CD4-positive, CD25-positive, alpha-beta regulatory T cell (primary cell): ENCODE measurements at places on chromosomes 1 and 21. TPM values are rescaled to one million over a fixed set of nuclear protein-coding genes. Genes with fewer than 3 reads are reported as not detected.

The KLF17 gene
- not detected for polyA plus RNA-seq

The B3GALT5 gene
- not detected for polyA plus RNA-seq

The CRYZL1 gene
- polyA plus RNA-seq: 27.2 TPM

The KIF17 gene
- not detected for polyA plus RNA-seq

The FCGR1A gene
- polyA plus RNA-seq: not detected

The RYR2 gene
- polyA plus RNA-seq: not detected

The CRYBG2 gene
- polyA plus RNA-seq: not detected

The NIT1 gene
- polyA plus RNA-seq: 21.1 TPM

GRCh38 chr1:201647722-201648065, 108.8 kb downstream of the NAV1 start:
- no peaks in the 10 kb centered on the region for H3K36me3 ChIP-seq
- DNase-seq: no peak
- H3K27ac ChIP-seq: no peak overlapping the region
- no peaks in the 10 kb centered on the region for H3K27me3 ChIP-seq
- H3K4me3 ChIP-seq: no peak overlapping the region

DNA sequence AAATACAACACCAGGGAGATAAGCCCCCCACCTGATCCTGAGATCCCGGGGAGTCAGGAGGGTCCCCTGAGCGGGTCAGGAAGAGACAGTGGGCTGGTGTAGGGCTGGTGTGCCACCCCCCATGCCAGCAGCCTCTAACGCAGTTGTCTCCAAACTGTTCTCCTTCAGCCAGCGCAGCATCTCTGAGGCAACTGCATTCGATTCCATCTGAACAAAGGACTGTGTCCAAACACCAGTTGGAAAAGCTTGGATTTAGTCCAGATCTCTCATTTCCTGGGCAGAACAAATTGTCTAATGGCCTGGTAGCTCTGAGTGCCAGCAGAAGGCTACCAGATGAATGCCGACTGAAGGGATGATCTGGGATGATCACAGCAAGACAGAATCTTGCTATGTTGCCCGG, 44.1 kb upstream of the EIF4G3 start:
- no peak overlapping the region for H3K4me3 ChIP-seq
- no peaks in the 10 kb centered on the region for H3K27me3 ChIP-seq
- no peaks in the 10 kb centered on the region for H3K4me1 ChIP-seq
- H3K27ac ChIP-seq: no peak overlapping the region
- no peak for DNase-seq
- H3K36me3 ChIP-seq: peaks cover 55% of the 10 kb centered on the region

GRCh38 chr1:20484519-20485462, 1.2 kb downstream of the CAMK2N1 start:
- DNase-seq: no peak
- H3K27me3 ChIP-seq: peaks cover 25% of the 10 kb centered on the region
- H3K36me3 ChIP-seq: no peaks in the 10 kb centered on the region
- no peak overlapping the region for H3K4me3 ChIP-seq
- no peak overlapping the region for H3K27ac ChIP-seq

- H3K4me1 ChIP-seq: no peaks in the 10 kb centered on the region
- no peak overlapping the region for H3K27ac ChIP-seq
- H3K27me3 ChIP-seq: no peaks in the 10 kb centered on the region
- H3K4me3 ChIP-seq: no peak overlapping the region
These were observed 7.4 kb upstream of the EDEM3 start for GRCh38 chr1:184761969-184762485.

DNA sequence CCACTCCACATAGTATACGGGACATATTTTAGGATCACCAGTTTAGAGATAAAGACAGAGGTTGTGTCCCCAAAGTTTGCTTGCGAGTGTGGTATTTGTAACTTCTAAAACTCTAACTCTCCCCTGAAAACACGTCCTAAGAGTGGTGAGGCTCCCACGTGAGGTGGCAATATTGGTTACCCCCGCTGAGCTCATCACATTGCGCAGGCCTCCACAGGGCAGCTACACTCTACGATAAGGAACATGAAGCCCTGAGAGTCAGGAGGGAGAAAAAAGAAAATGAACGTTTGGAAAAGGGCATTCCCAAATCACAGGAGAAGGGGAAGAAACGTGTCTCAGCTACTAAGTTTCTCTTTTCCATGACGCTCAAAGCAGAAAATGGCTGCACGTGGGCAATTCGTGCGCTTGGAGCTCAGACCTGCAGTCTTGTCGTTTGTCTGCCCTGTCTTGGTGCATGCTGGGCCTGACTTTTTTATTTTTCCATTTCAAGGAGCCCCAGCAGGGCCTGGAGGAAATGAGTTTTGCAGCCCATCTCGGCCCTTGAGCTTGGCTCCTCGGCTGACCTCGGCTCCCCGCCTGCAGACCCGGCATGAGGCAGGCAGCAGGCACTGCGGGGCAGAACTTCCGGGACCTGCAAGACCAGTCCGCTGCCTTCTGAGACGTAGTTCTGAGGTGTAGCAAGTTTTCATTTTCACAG, 25.7 kb downstream of the ERG start:
- H3K27me3 ChIP-seq: peaks cover 16% of the 10 kb centered on the region
- H3K4me1 ChIP-seq: no peaks in the 10 kb centered on the region
- no peak overlapping the region for H3K27ac ChIP-seq

- H3K4me1 ChIP-seq: peaks cover 3% of the 10 kb centered on the region
- no peak for DNase-seq
- H3K27me3 ChIP-seq: peaks cover 13% of the 10 kb centered on the region
- H3K36me3 ChIP-seq: no peaks in the 10 kb centered on the region
These were observed 104.2 kb downstream of the FASLG start for GRCh38 chr1:172763057-172763456.

GRCh38 chr1:220680085-220680687, 10.0 kb upstream of the C1orf115 start:
- H3K27ac ChIP-seq: no peak overlapping the region
- H3K4me3 ChIP-seq: no peak overlapping the region
- no peaks in the 10 kb centered on the region for H3K27me3 ChIP-seq
- H3K36me3 ChIP-seq: no peaks in the 10 kb centered on the region
- peak; percentile 18 for DNase-seq

DNA sequence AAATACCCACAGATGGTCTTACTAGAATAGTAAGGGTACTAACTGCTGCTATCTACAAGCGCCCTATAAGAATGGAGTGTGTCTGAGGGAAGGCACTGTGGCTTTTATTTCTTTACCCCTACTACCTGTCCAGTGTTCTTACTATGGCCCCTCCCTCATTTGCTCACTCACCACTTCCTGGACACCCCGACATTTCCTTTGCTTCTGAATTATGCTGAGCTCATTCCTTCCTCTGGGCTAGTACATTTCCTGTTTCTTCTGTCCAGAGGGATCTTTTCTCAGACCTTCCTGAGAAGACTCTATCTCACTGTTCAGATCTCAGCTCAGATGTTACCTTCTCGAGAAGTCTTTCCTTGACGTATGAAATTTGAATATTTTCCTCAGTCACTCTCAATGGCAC, 192.1 kb upstream of the DAB1 start:
- H3K27ac ChIP-seq: no peak overlapping the region

GRCh38 chr1:161032409-161032808, 6.4 kb downstream of the TSTD1 start:
- no peaks in the 10 kb centered on the region for H3K27me3 ChIP-seq
- no peak overlapping the region for H3K4me3 ChIP-seq
- DNase-seq: no peak
- H3K4me1 ChIP-seq: peaks cover 4% of the 10 kb centered on the region
- H3K27ac ChIP-seq: no peak overlapping the region

GRCh38 chr1:12666141-12666735, 22.4 kb downstream of the AADACL4 start:
- H3K27me3 ChIP-seq: no peaks in the 10 kb centered on the region
- no peaks in the 10 kb centered on the region for H3K4me1 ChIP-seq
- H3K4me3 ChIP-seq: no peak overlapping the region
- no peaks in the 10 kb centered on the region for H3K36me3 ChIP-seq
- no peak overlapping the region for H3K27ac ChIP-seq

- H3K4me1 ChIP-seq: no peaks in the 10 kb centered on the region
- DNase-seq: peak; percentile 60
- no peaks in the 10 kb centered on the region for H3K36me3 ChIP-seq
- H3K4me3 ChIP-seq: no peak overlapping the region
- H3K27me3 ChIP-seq: peaks cover 2% of the 10 kb centered on the region
These were observed 24.7 kb downstream of the CDK18 start for GRCh38 chr1:205528887-205529825.

GRCh38 chr1:211501711-211502400, 9.9 kb upstream of the RD3 start:
- no peaks in the 10 kb centered on the region for H3K27me3 ChIP-seq
- no peaks in the 10 kb centered on the region for H3K4me1 ChIP-seq
- H3K36me3 ChIP-seq: no peaks in the 10 kb centered on the region
- no peak for DNase-seq
- no peak overlapping the region for H3K27ac ChIP-seq
- H3K4me3 ChIP-seq: no peak overlapping the region

DNA sequence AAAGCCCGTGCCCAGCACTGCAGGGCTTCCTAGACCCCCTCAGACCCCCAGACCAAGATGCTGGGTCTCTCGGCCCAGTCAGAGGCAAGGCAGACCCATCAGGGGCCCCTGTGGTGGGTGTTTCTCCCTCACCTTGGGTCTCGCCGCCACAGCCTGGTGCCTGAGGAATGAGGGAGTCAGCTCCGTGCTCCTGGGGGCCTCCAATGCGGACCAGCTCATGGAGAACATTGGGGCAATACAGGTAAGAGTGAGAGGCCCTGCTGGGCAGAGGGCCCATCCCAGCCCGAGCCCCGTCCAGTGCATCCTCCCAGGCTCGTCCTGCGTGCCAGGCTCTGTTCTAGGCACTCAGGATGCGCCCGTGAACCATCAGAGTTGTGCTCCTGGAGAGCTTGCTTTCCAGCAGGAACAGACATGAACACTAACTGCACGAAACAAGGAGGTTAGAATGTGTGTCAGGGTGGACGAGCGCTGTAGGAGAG, 51.5 kb downstream of the KCNAB2 start:
- no peak overlapping the region for H3K4me3 ChIP-seq
- no peak overlapping the region for H3K27ac ChIP-seq
- no peaks in the 10 kb centered on the region for H3K4me1 ChIP-seq

DNA sequence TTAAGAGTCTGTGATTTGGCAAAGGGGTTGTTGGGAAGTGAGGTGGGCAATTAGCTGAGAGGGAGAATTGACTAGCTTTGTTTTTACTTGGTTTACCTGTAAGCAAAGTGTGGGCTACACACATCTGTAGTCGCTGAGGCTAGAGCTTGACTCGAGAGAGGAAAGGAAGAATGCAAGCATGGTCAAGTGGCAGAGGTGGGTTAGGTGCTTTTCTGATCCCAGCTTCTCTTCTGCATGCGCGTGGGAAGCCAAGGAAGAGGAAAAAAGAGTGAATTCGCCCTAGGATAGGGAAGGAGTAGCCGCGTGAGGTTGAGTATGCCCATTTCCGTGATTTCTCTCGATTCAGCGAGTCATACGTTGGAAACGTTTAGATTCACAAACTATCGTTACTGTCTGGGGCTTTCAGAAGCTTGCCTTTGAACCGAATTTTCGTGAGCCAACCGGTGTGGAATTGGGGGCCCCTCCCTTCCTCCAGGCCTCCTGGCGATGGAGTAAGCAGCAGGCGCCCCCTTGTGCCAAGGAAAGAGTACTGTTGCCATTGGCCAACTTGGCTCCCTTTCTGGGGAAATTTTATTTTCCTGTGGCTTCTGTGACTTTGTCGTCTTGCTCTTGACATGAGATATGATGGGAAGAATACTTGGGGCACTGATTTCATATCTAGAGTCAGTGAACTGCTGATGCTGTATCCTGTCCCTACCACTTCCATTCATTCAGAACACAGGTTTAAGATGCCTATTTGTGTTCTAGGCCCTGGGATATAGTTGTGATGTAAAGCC, 1.3 kb downstream of the PIGV start:
- H3K4me1 ChIP-seq: peaks cover 56% of the 10 kb centered on the region
- peaks cover 5% of the 10 kb centered on the region for H3K36me3 ChIP-seq
- H3K27me3 ChIP-seq: no peaks in the 10 kb centered on the region
- peak overlapping the region; percentile 95 for H3K4me3 ChIP-seq
- DNase-seq: peak; percentile 86
- H3K27ac ChIP-seq: peak overlapping the region; percentile 96

DNA sequence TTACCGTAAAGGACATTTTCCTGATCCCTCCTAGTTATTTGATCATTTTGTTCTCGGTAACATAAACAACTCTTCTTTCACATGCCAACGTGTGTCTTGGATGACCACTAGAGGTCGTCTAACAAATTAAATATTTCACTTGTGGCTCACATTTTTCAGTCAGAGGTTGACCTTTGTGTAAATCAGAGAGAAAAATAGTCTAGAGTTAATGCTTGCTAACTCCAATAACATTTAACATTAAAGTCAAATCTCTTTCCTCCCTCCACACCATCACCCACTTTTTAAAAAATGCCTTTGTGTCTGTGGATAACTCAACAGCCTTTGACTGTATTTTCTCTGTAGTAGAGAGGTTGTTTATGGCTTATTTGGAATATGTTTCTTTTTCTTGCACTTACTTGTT, 220.5 kb upstream of the B3GALT2 start:
- H3K4me3 ChIP-seq: peak overlapping the region; percentile 12
- H3K27ac ChIP-seq: no peak overlapping the region
- peak; percentile 62 for DNase-seq
- H3K36me3 ChIP-seq: no peaks in the 10 kb centered on the region
- H3K27me3 ChIP-seq: no peaks in the 10 kb centered on the region
- peaks cover 14% of the 10 kb centered on the region for H3K4me1 ChIP-seq

DNA sequence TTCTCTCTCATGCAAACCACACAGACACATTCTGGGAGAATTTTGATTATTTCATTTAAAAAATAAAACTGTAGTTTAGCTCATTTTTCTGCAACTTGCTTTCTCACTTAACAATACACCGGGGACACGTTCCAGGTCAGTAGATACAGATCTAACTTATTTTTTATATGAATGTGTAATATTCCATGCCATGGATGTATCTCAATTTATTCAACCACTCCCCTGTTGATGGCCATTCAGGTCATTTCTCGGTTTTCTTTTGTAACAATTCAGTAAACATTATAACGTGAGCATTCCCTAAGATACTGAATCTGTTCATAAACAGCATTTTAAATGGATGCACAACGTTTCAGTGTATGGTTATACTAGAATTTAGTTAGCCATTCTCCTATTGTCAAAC, 64.7 kb downstream of the CSMD2 start:
- no peaks in the 10 kb centered on the region for H3K36me3 ChIP-seq
- H3K27ac ChIP-seq: no peak overlapping the region
- H3K27me3 ChIP-seq: no peaks in the 10 kb centered on the region
- no peaks in the 10 kb centered on the region for H3K4me1 ChIP-seq

- H3K27ac ChIP-seq: no peak overlapping the region
- H3K4me1 ChIP-seq: no peaks in the 10 kb centered on the region
- no peaks in the 10 kb centered on the region for H3K36me3 ChIP-seq
- no peak for DNase-seq
- no peak overlapping the region for H3K4me3 ChIP-seq
- H3K27me3 ChIP-seq: no peaks in the 10 kb centered on the region
These were observed 858.1 kb upstream of the ADAMTS5 start for GRCh38 chr21:27825035-27825434.

GRCh38 chr1:170410401-170411166, 121.4 kb upstream of the GORAB start:
- H3K27me3 ChIP-seq: no peaks in the 10 kb centered on the region
- no peaks in the 10 kb centered on the region for H3K36me3 ChIP-seq
- no peaks in the 10 kb centered on the region for H3K4me1 ChIP-seq
- no peak overlapping the region for H3K27ac ChIP-seq
